WTC11 (cell line): ENCODE measurements at places on chromosomes 2 and 18.

GRCh38 chr2:30412047-30412683 is 34.9 kb upstream of the LCLAT1 start:
- DNase-seq, result no peak

DNA sequence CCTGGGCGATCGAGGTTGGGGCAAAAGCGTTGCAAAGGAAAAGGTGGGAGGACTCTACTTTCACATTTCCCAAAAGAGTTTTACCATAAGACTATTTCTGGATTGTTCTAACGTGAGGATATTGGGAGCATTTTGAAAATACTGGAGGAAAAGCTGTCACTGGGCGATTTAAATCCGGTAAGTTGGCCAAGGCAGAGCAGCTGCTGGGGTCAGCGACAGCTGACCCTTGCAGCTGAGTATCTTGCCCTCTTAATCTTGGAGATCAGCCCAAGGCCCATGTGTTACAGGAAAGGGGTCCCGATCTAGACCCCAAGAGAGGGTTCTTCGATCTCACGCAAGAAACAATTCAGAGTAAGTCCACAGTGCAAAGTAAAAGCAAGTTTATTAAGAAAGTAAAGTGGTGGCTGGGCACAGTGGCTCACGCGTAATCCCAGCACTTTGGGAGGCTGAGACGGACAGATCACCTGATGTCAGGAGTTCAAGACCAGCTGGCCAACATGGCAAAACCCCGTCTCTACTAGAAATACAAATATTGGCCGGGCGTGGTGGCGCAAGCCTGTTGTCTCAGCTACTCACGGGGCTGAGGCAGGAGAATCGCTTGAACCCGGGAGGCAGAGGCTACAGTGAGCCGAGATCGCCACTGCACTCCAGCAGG is 964 bp upstream of the ST3GAL5 start:
- DNase-seq, result no peak

GRCh38 chr18:31648966-31649429 is 35.4 kb downstream of the B4GALT6 start:
- no peak for DNase-seq

DNA sequence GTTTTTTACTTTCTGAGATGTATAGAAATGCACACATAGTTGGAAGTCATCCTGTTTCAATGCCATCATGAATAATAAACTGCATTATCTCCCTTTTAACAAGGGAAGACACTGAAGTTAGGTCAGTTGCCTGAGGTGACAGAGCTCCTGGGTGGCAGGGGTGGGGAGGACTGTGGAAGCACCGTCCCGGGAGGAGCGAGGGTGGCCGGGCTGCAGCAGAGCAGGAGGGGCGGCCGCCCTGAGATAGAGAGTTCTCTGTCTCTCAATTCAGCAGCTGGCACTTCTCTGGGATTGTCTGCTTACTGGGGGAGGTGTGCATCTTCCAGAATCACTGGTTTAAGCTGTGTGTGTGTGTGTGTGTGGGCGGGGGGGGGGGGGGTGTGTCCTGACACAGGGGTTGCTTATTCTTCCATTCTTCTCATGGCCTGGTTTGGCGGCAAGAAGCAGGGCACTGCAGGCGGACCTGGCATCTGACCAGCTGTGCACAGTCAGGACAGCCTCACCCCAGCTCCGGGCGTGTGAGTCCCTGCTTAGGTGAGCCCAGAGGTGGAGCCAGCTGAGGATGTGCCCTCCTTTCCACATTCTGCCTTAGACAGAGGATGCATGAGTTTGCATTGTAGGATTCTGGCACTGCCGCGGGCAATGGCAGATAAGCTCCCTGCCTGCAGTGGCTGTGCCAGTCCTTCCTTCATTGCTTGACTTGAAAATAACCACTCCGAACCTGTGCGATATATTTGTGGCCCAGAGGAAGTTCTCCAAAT is 40.4 kb downstream of the VWA3B start:
- no peak for DNase-seq

DNA sequence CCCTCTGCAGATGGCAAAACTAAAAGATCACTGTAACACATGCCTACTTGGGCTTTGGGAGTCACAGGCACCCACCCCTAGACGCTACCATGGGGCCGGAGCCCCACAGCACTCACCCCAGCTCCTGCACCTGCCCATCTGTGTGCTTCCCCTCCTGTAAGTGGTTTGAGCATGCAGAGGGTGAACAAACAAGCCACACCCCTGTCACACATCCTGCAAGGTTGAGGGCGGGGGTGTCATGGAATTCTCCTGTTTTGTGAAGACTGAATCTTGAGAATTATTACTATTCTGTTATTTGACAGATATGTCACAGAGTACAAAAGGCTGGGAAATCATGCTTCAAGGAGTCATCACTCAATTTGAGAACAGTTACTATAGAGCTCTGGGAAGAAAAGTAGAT is 60.9 kb downstream of the RFTN2 start:
- DNase-seq, result no peak

DNA sequence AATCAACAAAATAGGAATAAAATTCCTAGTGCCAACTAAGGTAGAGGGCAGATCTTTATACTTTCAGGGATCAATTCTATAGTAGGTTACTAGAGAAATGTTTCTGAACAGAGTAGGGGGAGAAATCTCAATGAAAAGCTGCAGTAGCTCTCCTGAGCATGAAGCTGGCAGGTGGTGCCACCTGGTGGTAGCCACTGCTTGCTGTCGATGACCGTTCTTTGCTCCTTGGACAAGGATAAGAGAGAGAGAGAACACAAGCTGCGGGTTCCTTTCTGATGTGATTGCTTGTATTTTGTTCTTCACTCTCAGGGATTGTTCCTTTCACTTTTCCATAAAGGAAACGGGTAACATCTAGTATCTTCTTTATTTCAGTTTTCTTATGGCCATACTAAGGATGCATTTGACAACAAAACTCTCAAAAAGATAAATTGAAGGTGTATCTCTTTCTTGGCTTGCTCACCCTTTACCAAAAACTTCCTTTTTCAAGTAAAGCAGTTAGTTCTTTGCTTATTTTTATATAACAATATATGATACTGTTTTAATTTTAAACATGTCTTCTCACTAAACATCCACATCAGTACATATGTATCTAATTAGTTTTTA is 18.6 kb upstream of the MRPL19 start:
- DNase-seq, result peak; percentile 85

DNA sequence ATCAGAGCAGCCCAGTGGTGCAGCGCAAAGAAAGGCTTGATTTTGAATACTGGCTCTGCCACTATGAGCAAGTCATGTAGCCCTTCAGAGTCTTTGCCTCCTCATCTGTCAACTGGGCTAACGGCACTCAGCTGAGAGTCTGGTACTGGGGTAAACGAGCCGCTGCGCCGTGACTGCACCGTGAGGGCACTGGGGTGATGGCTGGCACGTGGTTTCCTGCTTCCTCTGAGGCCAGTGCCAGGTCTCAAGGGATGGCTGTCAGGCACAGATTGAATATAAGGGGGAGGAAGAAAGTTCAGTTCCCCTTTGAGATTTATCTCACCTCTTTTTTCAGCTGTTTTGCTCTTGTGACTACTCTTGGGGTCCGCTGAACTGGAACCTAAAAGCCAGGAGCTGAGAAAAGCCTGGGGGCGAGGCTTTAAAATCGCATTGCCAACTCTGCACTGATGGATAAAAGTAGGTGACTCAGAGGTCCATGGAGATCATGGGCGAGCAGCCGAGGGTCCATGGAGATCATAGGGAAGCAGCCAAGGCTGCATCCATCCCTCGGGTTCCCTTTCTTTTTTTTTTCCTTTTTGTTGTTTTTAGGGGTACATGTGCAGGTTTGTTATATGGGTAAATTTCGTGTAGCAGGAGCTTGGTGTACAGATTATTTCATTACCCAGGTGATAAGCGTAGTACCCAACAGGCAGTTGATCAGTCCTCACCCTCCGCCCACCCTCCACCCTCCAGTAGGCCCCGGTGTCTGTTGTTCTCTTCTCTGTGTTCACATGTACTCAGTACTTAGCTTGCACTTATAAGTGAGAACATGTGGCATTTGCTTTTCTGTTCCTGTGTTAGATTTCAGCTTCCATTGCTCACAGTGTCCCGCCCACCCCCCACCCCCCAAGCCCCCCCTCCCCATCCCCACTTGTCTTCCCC is 114.3 kb downstream of the SPP2 start:
- DNase-seq, result no peak

DNA sequence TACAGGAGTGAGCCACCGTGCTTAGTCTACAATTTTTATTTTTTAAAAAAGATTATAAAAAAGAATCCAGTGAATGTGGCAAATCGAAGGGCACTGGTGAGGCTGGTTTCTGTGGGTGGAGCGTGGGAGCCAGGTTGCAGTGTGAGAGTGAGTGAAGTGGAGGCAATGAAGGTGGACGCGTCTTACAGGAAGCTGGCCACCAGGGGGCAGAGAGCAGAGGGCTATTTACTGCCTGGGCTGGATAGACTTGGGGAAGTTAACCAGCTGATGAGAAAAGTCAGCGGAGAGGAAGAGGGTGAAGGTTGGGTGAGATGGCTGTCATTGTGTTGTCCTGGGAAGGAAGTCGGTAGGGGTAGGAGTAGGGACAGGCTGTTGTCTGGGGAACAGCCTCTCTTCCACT is 6.8 kb downstream of the SCTR start:
- peak; percentile 82 for DNase-seq

DNA sequence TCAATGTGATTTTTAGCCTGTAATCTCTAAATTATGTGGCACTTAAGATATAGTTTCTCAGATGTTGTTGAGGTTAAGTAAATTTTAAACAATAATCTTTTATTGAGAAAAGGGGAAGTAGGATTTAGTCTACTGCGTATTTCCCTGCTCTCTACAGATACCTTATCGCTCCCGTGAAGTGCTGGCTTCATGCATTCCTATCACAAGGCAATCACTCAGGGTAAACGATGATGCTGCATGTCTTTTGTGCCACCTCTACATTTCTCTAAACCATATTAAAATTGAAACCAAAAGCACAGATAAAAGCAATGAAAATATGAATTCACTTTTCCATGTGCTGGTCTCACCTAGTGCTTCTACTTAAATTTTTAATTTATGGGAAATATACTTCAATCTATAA is 14.4 kb upstream of the RPE start:
- DNase-seq, result no peak

DNA sequence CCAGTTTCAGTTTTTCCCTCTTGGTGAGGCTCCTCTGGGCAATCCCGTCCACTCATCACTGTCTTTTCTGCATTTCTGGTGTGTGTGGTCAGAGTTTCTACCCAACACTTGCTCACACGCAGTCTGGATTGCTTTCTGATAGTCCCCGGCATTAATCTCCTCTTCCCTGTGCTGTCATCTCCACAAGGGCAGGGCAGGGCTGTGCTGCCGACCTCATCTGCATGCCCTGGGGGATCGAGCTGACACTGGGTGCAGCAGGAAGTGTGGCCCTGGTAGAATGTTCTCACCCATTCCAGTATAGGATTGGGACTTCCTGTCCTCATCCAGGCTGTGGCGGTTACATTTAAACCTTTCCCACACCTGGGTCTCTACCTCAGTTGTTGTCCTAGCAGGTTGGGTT is 80.0 kb upstream of the FAM136A start:
- no peak for DNase-seq

GRCh38 chr2:219852626-219853025 is 225.2 kb downstream of the SLC4A3 start:
- no peak for DNase-seq

GRCh38 chr18:26298107-26298506 is 71.9 kb downstream of the TAF4B start:
- DNase-seq, result no peak

DNA sequence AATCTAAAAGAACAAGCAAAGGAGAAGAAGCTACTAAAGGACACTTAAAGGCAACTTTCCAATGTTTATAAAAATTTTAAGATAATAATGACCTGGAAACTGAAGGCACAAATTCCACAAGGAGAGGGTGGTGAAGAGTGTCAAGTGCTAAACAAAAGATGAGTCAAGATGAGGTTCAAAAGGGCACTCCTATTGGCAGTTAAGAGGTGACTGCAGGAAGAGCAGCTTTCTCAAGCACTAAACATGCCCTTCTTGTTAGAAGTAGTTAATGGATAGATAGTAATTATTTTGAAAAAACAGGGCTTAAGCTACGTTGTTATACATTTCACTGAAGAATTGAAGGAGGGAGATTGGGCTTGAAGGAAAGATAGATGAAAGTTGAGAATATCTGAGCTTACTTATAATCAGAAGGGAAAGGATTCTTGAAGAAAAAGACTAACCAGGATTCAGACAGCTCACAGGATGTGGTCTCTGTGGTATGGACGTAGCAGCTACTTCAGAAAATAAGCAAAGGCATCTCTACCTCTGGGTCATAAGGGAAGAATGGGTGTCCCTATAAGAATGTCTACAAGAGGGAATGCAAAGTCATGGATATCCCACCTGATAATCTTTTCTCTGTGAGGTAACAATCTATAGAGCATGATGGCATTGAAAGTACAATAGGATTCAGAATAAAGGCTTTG is 454.7 kb upstream of the SLC39A10 start:
- DNase-seq, result no peak

- DNase-seq, result no peak
Measured at GRCh38 chr2:205692104-205692503, 9.8 kb downstream of the NRP2 start.

DNA sequence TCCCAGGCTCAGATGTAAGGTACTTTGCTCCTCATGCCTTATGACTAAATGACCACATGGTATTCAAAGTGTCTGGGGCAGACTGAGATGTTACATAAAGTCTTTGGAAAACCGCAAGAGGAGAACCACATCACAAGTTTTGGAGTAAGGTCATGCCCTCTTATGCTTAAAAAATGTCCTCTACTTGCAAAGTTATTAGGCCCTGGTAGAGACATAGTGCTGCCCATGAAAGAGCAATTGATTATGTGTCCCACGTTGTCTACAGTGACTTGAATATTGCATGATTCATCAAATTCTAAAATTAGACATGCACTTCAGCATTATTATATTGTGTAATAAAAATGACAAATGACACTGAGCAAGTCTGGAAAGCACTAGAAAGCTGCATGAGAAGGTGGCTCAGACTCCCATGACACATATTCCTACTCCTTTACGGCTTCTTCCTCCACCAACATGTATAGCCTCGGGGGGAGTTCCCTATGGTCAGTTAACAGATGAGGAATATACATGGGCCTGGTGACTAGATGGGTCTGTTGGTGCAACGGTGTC is 602.6 kb upstream of the VRK2 start:
- DNase-seq, result no peak

GRCh38 chr2:120804459-120804858 is 68.8 kb downstream of the GLI2 start:
- no peak for DNase-seq
